Stimulated activated CD4-positive, alpha-beta T cell treated with anti-CD3 and anti-CD28 coated beads, TNF-alpha, amount 100 ng/mL, for 48 hours (primary cell): ENCODE measurements at places on chromosomes 7 and 10.

DNA sequence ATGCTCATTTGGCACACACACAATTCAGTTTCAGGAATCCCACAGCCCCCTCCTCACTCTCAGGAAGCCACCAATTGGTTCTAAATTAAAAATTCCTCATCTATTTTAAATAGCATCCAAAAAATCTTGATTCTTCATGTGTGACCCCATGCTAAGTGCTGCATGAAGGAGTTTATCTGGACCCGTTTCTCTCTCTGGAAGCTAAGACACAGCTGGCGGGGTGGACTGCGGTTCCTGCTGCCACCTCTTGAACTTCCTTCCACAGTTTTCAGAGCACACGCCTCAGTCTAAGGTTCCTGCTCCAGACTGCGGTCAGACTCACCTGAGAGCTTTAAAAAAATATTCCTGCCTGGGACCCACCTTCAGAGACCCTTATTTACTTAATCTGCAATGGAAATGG is 34.5 kb downstream of the LYZL1 start:
- DNase-seq = no peak

DNA sequence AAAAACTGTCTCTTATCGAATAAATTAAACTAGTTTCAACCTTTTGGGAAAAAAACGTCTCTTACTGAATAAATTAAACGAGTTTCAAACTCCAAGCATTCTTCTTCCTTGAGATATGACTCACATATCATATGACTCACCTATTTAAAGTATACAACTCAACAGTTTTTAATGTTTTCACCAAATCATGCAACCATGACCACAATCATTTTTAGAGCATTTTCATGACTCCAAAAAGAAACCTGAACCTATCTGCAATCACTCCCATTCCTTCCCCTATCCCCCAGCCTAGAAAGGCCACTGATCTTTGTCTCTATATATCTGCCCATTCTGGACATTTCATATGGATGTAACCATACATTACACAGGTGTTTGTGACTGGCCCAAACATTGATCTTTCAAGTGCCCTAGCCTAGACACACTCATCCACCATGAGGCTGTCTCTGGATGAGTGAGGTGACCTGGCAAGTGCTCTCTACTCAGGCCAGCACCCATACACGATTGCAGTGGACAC is 115.3 kb downstream of the PIP4K2A start:
- DNase-seq = no peak

- DNase-seq = no peak
Measured at GRCh38 chr7:130932667-130933432, 198.8 kb upstream of the KLF14 start.

DNA sequence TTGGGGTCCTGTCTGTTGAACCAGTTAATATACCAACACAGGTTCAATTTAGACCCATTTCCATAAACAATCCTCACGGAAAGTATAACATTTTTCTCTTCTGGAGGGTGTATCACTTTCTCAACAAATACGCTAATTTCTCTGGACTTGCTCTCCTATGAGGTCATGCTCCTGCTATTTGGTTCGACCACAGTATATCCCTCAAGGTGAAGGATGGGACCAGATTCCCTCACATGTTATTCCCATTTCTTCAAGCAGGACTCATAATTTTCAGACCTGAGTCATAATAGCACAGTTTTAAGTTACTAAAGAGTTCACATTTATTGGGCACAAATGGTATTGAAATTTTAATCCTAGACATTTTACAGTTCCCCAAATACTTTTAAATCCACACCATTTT is 57.2 kb downstream of the ADAM12 start:
- no peak for DNase-seq

GRCh38 chr10:92876509-92877036 is 28.3 kb downstream of the EXOC6 start:
- no peak for DNase-seq

DNA sequence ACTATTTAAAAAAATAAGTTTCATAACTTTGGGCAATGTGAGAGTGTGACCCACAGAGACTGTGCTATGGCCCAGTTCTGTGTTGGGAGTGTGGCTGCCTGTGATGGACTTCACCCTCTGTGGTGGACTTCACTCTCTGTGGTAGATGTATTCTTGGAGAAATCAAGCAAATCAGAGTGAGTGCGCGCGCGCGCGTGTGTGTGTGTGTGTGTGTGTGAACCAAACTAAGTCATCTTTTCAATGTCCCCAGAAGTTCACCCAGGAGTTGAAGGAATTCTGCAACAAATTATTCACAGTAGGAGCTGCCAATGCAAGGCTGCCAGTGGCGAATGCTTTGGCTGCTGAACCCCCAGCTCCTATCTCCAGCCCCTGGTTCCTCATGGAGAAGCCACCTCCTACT is 184.5 kb downstream of the ADAM12 start:
- no peak for DNase-seq

DNA sequence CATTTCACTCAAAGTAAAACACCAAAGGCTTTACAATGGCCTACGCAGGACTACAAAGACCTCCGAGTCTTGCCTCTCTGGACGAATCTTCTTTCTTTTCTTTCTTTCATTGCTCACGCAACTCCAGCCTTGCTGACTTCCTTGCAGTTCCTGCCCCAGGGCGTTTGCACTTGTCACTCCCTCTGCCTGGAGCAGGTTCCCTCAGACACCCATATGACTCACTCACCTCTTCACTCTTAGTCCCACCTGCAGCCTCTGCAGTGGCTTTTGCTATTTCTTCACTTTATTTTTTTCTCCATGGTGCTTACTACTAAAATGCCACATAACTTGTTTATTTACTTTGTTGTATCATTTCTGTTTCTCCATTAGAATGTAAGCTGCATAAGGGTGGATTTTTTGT is 33.1 kb downstream of the GHRHR start:
- no peak for DNase-seq
